Kasumi-1 (cell line): ENCODE measurements at places on chromosomes 11 and 22.

GRCh38 chr22:46737976-46738646, at the start of gene CERK:
CERK (minus strand) TSS chr22:46738252; CDS start chr22:46738148, 104 bp downstream.
- DNase-seq: peak; percentile 29

DNA sequence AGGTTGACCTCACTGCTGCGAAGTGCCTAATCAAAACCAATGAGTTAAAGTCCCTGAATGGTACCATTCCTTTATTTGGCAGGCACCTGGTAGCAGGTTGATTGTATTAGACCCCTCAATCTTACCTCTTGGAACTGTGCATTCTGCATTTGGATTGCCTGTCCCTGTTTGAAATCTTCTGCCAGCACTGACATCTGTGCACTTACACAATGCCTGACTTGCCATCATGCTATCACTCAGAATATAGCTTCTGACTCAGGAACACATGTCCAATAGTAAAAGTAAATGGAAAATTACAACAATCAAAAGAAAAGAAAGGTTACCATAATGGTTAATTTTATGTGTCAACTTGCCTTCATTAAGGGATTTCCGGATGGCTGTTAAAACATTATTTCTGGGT, 366.0 kb upstream of the PDGFD start:
- no peak for DNase-seq

DNA sequence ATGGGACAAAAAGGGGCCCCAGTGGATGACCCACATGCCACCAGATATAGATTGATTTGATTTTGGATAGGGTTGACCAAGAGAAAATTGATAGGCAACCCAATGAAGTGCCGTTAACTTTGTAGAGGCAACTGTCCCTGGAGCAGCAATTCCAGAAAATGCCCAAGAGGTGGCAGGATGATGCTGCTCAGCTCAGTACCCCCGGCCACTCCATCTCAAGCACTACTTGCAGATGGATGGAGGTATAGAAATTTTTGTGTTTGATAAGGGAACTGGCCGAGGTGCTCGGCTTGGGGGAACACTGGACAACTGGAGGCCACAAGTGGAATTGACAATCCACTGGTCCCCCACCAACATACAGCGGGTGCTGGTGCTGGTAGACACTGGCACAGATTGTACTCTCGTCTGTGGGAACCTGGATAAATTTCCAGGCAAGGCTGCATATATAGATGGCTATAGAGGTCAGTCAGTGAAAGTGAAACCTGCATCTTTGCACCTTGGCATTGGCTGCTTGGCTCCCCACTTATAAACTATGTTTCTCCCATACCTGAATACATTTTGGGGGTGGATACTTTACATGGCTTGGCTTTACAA, 86.3 kb downstream of the CCDC83 start:
- DNase-seq: peak; percentile 67

- DNase-seq: no peak
These were observed 276.5 kb downstream of the LUZP2 start for GRCh38 chr11:24773322-24773721.

DNA sequence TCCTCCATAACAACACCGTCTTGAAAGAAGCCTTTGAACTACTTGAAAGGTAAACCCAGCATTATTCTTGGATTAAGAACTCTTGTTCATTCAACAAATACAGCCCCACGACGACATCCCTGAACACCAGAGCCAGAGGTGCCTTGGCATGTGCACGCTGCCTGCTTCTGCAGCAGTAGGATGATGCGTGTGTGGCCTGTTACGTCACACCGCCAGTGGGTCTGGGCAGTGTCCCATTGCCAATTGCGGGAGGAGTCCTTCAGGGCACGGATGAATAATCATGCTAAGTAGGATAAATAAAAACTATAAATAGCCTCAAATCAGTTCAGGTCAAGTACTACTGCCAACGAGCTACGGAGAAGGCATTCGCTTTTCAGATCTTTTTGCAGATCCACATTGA, 380.5 kb downstream of the SHANK2 start:
- DNase-seq: no peak

DNA sequence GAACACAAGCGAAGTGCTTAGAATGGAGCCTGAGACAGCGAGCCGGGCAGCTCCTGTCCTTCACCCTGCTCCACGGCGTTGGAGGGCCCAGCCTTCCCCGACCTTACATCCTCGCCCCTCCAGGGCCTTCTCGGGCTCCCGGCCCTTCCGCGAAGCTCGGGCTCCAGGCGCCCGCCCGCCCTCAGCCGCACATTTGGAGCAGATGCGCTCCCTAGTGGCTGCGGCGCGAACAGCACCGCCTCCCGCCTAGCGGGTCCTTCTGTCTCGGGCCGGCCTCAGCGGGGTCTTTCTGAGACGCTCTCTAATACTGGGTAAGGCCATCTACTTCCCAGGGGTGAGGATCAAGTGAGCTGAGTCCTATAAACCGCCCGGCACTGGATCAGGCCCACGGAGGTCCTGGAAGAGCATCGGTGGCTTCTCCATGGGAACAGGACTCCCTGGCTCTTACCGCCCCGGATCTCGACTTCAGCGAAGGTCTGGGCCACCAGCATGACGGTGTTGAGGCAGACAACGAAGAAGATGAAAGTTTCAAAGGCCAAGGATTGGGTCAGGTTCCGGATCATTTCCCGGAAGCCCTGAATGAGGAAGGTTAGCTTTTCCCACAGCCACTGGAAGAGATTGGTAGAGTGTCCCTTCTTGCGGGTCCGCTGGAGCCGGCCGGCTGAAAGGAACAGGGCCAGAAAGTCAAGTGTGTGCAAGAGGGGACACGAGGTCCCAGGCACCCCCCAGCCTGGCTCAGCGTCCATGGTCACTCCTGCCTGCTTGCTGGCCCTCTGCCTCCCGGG, 3.7 kb downstream of the CATSPER1 start:
- peak; percentile 62 for DNase-seq

- peak; percentile 18 for DNase-seq
These were observed 725 bp downstream of the KDM2A start for GRCh38 chr11:67119585-67120391.

DNA sequence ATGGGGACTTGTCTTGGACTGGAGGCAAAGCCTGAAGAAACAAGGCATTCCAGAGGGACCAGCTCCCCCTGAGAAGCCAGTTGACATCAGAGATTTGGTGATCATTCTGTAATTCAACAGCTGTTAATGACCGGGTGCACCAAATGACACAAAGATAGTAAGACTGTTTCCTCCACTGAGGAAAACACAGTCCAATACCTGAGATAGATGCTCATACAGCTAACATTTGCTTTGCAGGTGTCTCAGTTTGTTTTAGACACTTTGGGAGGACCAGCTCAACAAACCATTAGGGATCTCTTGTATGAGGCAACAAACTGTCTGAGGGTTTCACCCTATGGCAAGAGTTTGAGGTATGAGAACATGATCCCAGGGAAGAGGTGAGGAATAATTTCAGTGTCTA, 237.2 kb upstream of the PLET1 start:
- DNase-seq: no peak

- DNase-seq: no peak
These were observed 108.0 kb downstream of the KCNQ1OT1 start for GRCh38 chr11:2591805-2592204.

DNA sequence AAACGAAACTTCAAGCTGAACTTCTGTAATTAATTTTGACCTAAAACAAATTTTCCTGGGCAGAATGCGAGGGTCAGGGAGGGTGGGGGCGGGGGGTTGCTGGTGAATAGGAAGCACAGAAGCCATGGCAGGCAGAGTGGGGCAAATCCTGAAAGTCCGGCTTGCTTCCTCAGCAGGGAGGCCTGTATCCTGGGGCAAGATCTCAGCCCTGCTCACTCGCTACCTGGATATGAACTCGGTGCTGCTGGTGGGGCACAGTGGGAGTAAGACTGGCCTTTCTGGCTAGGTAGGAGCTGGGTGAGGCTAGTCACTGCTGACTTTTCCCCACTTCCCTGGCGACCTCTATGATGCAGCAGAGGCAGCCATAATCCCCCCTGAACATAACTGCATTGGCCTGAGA, 168.9 kb upstream of the CHORDC1 start:
- no peak for DNase-seq

DNA sequence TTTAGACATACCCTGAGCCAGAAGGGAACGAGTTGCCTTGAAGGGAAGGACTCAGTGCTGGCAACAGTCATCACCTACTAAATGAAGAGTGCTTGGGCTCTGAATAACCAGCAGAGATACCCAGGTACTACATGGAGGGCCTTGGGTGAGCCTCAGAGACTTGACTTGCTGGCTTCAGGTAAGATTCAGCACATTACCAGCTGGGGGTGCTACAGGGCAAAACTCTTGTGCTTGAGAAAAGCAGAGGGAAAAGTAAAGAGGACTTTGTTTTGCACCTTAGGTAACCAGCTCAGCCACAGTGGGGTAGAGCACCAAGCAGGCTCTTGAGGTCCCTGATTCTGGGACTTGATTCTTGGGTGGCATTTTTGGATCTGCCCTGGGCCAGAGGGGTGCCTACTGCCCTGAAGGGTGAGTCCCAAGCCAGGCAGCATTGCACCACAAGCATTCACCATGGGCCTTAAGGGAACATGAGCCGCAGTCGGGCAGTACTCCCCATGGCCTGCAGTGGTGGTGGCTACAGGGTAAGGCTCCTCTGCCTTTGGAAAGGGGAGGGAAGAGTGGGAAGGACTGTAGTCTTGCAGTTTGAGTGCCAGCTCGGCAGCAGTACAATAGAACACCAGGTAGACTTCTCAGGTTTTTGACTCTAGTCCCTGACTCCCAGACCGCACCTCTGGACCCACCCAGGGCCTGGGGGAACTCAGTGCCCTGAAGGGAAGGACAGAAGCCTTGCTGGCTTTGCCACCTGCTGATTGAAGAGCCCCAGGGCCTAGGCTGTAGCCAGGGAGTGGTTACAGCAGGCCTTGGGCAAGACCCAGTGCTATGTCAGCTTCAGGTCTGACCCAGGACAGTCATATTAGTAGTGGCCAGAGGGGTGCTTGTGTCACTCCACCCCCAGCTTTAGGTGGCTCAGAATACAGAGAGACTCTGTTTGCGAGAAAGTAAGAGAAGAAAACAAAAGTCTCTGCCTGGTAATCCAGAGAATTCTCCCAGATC, 22.7 kb upstream of the PLEKHA7 start:
- no peak for DNase-seq

DNA sequence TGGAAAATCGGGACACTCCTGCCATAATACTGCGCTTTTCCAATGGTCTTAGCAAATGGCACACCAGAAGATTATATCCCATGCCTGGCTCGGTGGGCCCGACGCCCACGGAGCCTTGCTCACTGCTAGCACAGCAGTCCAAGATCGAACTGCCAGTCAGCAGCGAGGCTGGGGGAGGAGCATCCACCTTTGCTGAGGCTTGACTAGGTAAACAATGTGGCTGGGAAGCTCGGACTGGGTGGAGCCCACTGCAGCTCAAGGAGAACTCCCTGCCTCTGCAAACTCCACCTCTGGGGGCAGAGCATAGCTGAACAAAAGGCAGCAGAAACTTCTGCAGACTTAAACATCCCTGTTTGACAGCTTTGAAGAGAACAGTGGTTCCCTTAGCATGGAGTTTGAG, 15.6 kb downstream of the PTH start:
- no peak for DNase-seq

- DNase-seq: no peak
These were observed 31.8 kb upstream of the GPR83 start for GRCh38 chr11:94433049-94433448.

DNA sequence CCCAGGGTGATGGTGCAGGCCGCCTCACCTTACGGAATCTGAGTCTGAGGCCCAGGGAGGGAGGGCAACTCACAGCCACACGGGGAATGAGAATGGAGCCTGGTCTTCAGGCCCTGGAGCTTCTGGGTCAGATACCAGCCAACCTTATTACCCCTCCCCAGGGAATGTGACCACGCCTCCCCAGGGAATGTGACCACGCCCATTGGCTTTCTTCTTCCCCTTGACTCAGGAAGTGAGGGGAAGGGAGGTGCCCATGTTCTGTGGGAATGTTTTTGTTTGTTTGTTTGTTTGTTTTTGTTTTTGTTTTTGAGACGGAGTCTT, 57.5 kb upstream of the RBFOX2 start:
- no peak for DNase-seq

GRCh38 chr11:17382046-17382728, 6.3 kb downstream of the KCNJ11 start:
- DNase-seq: no peak
